ENCODE measurements at places on chromosomes 2 and 18.

DNA sequence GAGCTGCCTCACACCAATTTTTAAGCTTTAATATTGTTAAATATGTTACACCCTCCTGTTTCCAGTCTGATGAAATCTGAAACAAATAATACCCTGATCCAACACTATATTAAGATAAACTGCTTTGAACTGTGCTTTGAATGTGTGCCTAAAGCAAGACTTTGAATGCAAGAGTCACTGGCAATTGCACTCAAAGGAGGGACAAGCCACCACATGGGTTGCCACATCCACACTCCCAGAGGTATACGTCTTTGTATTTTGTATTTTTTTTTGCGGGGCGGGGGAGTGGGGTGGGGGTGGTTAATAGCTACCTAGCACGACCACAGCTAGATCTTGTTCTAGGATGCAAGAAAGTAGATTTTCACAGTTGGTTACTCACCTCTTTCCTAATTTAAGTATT is 1.8 kb upstream of the ZEB2 start:
- no peak for DNase-seq

DNA sequence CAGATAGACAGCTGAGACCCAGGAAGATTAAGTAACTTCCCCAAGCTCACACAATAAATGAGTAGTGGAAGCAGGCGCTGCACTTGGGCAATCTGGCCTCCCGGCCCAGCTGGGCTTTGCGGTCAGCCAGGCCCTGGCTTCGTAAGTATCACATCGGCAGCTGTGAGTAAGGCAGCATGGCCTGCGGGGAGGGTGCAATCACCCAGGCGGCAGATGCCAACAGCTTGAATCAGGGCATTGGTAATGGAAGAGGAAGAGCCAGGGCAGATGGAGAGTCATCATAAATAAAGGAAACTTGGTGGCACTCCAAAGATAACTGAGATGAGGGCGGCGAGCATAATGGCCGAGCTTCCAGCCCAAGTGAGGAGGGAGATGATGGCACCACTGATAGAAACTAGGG is 217.9 kb upstream of the PID1 start:
- DNase-seq = no peak

DNA sequence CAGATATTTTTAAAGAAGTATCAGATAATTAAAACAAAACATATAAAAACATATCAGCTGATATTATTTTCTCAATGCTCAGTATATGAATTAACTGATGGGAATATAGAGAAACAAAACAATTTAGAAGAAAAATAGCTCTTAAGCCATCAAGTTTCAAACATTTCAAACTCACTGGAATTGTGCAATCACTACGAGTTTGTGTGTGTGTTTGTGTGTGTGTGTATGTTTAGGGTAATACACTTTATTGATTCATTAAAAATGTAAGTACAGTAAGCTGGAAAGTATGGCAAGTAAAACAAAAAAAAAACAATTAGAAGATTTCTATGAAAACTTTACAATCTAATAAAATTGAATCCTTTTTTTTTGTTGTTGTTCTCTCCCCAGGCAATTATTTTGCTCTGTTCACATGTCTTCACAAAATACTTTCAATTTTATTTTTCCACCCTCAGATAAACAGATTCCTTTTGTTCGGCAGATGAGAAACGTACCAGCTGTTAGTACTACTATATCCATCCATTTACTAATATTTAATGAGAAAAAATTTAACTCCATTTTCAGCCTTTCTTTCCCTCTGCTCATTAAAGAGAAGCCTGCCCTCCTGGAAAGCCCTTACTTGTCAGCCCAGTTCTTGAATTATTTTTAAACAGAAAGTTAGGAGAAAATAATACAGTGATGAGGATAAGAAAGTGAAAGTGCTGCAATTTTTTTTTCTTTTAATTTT is 87.6 kb downstream of the SLC8A1 start:
- DNase-seq = no peak

DNA sequence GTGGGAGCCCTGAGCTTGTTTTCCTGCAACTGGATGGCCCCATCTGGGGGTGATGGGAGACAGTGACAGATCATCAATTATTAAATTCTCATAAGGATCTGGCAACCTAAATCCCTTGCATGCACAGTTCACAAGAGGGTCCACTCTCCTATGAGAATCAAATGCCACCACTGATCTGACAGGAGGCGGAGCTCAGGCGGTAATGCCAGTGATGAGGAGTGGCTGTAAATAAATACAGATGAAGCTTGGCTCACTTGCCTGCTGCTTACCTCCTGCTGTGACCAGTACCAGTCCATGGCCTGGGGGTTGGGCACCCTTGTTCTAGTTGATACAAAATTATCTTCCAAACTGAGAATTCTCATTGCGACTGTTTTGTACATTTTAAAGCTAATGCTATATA is 258.6 kb downstream of the CTNNA2 start:
- no peak for DNase-seq

DNA sequence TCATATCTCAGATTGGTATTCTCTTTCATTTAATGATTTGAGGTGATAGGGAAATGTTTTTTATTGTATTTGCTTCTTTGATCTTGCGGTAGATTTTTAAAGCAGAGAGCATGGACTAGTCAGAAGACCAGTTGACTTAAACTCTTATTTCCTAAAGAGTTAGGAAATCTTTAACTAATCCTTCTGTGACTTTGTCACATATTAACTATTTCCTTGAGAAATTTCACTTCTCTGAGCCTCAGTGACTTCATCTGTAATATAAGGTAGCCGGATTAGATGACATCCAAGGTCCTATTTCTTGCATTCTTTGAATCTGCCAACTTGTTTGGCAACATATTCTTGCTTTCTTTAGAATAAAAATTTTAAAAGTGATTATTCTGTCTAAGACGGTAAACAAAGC is 55.6 kb downstream of the MTX2 start:
- no peak for DNase-seq

DNA sequence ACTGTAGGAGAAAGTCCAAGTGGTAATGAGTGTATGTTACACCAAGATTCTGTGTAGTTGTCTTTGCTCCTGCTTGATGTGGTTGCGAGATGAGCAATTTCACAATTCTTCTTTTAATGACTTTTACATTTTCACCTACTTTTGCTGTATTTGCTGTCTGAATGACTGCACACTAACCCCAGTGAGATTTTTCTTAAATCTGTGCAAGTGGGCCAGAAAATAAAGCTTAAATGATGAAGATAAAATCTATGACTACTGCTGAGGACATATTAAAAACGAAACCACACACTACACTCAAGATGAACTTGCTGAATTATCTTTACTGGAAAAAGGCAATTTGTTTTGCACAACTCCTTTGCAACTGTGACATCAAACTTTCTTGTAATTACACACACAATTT is 4.1 kb downstream of the LDAH start:
- no peak for DNase-seq

DNA sequence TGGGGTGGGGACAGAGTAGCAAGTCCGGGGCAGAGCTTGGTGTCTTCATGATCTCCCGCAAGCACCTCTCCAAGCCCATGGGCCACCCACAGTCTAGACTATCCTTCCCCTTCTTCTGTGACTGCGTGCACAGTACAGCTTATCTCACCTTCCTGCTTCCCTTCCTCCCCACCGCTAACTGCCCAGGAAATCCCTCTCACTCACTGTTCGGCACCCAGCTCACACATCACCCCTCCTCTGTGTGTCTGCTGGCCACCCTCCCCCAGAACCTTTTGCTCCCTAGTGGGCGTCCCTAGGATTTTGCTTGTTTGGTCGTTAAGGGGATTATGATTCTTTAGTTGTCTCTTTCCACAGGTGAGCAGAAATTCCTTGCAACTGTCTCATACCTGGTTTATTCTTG is 31.5 kb upstream of the SMAD7 start:
- DNase-seq = no peak
